ENCODE measurements at places on chromosomes 7 and 10.

DNA sequence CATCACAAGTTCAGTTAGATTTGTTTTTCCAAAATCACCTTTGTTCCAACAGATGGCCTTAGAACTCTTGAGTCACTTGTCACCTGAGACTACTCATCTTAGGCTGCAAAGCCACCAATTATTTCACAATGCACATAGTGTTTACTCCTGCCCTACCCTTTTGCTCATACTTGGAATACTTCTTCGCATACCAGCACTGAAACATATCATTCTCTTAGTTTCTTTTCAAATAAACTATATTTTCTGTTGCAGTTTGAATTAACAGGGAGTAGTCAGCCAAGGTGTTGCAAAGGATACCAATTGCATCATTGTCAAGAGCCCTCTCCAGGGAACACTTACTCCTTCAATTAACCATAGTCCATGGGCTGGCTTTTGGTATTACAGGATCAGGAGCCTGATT, 71.0 kb downstream of the CASD1 start:
- DNase-seq, result no peak

GRCh38 chr10:60521974-60522405, 132.3 kb upstream of the ANK3 start:
- no peak for DNase-seq

GRCh38 chr10:124744102-124745050, at the start of gene FAM53B:
Gene FAM53B (minus strand): TSS chr10:124744378. CDS start chr10:124706713, 37,665 bp downstream.
- DNase-seq, result peak; percentile 85

GRCh38 chr7:55946545-55946944, 5.1 kb upstream of the MRPS17 start:
- no peak for DNase-seq

Data from activated B cell treated with CpG ODN at 0.5 μM for 24 hours (primary cell).